ENCODE measurements at places on chromosomes 1 and 21.

DNA sequence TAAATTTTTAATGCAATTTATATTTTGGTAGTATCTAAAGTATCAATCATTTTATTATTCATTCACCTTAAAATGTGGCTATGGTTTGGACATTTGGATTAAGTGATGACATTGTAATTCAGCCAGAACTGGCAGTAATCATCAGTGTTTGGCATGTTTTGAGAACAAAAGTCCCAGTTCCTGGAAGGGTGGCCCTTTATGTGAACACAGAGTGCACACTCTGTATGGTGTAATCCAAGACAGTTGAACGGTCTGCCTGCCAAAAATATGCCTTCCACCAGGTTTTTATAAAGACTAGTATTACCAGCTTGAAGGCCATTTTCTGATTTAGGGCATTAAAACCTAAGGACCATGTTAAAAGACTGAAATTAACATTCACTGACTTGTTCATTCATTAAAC, 448.7 kb downstream of the LTN1 start:
- no peak for DNase-seq

DNA sequence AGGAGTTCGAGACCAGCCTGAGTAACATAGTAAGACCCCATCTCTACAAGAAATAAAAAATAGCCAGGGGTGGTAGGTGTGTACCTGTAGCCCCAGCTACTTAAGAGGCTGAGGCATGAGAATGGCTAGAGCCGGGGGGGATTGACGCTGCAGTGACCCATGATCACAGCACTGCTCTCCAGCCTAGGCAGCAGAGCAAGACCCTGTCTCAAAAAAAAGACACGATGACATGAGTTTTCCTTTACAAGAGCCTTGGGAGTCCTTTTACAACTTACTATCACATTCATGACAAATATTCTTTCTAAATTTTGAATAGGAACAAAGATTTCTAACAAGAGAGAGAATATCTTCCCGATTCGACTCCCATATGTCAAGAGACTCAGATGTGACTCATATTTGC, 3.3 kb upstream of the BRWD1 start:
- no peak for DNase-seq

GRCh38 chr1:36323636-36324352, at the start of gene EVA1B:
Gene EVA1B (minus strand): TSS chr1:36323645. CDS start chr1:36323037, 608 bp downstream.
- DNase-seq: peak; percentile 90

GRCh38 chr21:36584980-36585940, 105.3 kb upstream of the CLDN14 start:
- DNase-seq: no peak

DNA sequence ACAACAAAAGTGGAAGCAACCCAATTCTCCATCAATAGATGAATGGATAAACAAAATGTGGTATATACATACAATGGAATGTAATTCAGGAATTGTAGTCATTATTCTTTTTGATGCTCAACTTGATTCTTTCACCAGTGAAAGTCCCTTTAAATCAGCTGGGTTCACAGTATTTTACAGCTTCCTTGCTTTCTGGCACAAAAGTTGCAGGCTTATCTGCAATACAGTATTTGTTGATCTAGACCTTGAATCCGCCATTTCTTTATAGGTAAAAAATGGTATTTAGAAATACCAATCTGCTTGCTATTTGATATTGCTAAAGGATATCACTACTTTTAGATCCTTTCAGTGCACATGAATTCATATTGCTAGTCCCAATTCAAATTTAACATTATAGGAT, 44.7 kb upstream of the ERO1B start:
- no peak for DNase-seq

- no peak for DNase-seq
Observed at GRCh38 chr21:30232011-30232410, 16.1 kb upstream of the CLDN8 start.

DNA sequence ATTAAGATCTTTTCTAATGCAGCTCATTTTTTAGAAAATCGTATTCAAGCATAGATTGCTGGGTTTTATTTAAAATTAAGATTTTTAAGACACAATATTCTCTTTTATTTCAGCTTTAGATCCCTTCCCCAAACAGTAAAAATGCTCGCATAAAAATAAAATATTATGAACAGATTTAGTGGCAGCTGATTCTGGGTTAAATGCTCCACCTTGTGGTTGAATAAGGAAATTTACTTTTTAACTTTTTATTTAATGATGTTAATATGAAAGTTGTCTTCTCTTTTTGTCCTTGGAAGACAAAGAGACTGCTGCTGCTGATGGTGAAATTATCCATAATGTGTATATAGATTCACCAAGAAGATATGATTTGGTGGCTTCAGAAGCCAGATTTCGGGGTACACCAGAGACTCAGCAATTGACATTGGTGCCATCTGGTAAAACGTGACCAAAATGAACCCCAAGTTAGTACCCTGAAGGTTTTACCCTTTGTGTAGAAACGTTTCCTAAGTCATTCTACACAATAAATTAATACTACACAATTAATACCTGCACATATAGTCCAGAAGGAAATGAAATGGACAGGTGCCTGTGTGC, 128.0 kb downstream of the ADAMTS1 start:
- DNase-seq: peak; percentile 30

DNA sequence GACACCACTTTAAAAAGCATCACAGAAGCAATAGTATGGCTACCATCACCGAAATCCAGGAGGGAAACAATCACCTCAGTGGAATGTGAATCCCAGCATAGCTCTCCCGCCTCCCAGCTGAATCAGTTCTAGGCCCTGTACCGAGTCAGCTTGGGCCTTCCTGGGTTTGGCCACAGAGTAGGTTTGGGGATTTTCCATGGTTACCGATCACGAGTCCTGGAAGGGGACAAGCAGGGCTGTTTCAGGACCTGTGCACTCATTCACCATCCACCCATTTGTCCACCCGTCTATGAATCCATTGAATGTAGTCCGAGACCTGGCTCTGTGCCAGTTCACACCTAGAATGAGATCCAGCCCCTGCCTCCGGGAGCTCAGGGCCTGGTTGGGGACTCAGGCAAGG, 94.2 kb downstream of the ARHGEF10L start:
- DNase-seq: no peak

GRCh38 chr1:223700942-223701637, 11.2 kb upstream of the CAPN2 start:
- DNase-seq: peak; percentile 74

DNA sequence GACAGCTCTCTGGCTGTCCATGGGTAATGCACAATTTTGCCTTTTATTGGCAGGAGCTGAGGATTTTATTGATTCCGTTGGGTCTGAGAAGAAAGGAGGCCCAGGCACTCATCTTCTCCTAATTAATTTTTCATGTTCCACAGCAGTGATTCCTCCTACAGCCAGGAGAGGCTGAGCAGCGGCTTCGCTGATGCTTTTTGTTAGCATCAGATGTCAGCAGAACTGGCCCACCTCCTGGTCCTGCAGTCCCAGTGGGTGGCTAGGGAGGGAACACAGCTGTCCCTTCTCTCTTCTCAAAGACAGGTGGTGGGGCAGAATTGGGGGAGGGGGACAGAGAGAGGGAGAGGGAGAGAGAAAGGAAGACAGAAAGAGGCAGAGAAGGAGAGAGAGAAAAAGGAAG, 5.7 kb downstream of the MT1HL1 start:
- no peak for DNase-seq

- peak; percentile 87 for DNase-seq
Observed at GRCh38 chr1:183180218-183180617, 5.8 kb upstream of the LAMC2 start.

- DNase-seq: no peak
Observed at GRCh38 chr21:37744551-37744950, 171.7 kb downstream of the KCNJ6 start.

- DNase-seq: no peak
Observed at GRCh38 chr1:8472668-8473067, 154.8 kb downstream of the SLC45A1 start.

DNA sequence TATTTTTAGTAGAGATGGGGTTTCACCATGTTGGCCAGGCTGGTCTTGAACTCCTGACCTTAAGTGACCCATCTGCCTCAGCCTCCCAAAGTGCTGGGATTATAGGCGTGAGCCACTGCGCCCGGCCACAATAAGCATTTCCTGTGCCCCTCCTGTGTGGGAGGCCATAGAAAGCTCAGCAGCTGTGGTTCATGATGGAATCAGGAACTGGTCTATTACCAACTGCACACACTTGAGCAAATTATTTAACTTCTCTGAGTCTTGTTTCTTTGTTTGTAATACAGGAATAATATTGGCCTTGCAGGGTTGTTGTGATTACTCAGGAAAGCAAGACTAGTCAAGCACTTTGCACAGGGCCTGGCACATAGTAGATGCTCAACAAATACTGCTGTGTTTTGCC, 15.0 kb downstream of the RHBG start:
- DNase-seq: no peak

DNA sequence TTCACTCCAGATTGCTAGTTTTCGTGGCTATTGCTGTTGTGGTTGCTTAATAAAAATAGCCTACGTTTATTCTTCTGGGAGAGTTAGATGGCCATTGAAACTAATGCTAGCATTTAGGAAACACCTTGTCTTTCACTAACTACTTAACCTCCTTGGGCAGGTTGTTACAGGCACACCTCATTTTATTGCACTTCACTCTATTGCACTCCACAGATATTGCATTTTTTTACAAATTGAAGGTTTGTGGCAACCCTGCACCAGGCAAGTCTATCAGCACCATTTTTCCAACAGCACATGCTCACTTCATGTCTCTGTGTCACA, 11.3 kb upstream of the MARK1 start:
- no peak for DNase-seq

DNA sequence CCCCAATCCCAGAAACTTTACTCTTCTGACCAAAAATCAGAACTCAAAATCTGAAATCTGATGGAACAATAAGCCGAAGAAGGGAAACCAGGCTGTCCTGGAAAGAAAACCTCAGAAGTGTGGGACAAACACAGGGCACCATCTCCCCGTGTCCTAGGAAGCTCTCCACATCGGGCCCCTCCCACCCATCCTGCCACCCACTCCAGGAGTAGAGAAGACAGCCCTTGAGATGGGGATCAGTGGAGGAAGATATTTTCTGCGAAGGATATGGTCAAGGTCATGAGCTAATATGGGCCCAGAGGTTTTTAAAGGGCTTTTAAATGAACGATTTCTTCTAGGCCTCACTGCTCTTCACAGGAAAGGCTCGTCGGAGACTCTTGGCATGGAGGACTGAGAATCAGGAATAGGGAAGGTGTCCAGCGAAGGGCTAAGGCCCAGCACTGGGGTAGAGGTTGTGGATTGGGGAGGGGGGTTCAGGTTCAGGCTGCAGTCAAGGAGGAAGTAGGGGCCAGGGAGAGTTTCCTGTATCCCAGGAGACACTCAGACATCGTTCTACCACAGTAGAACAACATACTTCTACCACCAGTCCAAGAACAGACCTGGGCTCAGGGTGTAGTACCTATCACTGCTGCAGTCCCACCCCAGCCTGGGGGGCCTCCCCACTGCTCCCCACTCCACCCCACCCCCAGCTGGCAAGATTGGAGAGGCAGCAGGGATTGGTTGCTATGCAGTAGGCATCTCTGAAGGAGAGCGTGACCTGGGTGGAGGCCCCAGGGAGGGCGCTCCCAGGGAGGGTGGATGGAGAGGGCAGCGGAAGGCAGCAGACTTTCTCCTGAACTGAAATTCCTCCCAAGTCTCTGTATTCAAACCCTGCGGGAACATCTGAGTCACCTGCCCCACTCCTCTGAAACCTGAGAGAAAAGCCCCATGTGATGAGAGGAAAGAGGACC, 1.2 kb upstream of the S100A5 start:
- no peak for DNase-seq

DNA sequence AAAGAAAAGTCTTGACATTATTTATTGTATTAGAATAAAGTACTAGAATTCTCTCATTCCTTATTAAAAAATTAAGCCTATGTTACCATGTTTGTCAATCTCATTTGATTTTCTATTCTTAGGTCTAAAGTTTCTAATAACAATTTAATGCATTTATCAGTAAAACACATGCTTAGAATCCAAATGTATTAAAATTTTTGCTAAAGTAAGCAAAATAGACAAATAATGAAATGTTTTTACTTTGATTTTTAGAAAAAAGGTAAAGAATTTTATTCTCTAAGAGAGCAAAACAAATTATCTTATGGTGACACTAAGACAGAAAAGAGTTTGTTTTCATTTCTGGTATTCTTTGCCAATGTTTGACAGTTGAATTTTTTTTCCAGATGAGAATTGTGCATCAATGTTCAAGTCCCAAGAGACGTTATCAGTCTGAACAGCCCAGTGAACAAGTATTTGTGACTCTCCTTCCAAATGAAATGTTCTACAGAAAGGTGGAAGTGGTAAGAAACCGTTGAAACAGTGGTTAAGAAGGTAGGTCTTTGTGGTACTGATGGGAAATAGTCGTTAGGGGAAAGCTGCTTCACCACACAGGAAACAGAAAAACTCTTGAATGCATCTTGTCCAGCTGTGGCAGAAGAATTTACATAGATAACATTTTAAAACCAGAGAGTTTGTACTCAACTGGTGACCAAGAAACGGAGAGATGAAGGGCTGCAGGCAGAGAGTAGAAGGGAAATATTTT, 402.5 kb downstream of the PTPRC start:
- DNase-seq: no peak

DNA sequence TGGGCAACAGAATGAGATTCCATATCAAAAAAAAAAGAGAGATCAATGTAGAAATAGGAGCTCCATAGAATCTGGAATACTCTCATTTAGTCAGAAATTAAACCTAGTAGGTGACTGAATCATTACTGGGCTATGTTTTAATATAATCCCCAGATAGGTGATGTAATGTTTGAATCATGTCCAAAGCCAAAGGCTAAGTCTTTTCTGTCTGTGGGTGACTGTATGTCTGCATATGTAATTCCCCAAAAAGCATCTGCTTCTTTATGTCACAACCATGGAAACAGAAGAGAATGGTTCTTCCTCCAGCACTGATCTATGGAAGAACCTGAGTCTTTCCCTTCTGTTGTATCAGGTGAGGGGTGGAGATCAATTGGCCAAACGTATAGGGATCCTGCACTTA, 5.8 kb downstream of the LAMC2 start:
- DNase-seq: peak; percentile 35

- peak; percentile 82 for DNase-seq
Observed at GRCh38 chr1:201559679-201560162, 20.8 kb downstream of the NAV1 start.

DNA sequence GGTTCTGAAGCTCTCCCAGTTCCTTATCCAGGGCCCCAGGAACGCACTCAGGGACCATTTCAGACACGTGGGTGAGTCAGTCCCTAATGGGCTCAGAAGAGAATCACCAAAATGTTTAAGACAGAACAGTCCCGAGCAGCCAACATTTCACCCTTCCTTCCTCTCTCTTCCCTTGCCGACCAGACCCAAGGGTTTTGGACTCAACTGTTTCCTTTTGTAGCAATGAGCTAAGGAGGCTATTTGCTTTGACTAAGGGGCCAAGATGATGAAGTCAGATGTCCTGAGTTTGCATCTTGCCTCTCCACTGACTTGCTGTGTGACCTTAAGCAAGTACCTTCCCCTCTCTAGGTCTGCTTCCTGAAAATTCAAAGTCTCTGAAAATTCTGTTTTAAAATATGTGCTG, 472.3 kb upstream of the VAMP3 start:
- DNase-seq: peak; percentile 56
